ENCODE measurements at places on chromosomes 6 and 20.

DNA sequence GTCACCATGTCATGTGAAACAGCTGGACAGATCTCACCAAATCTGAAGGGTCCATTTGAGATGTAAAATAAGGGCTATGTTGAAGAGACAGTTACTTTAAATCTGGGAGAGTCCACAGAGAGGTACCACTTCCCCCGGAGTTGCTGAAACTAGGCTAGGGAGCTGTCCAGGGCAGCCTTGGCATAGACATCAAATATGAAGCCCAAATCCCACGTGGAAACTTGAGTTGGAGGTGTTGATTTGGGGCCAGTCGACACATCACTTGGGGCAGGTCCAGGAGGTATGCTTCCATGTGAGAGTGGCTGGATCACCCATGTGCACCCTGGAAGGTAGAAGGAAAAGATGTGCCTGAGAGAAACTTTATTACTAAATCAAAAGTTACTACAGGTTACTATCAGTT is 12.0 kb upstream of the SERPINB9 start:
- DNase-seq, result no peak

DNA sequence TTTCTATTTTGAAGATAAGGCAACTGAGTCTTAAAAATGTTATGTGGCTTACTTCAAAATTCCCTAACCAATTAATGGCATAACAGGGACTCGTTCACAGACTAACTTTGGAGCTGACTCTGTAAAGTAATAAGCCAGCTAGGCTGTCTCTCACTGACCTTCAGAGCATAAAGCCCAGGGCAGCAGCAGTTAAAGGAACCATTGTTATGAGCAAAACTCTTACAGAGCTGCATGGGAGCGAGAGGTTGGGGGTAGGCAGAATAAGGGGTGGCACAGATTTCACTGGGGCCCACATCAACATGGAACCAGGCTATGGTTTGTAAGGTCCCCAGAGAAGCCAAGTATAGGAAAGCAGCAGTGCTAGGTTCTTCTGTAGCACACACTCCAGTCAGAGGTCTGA is 637.8 kb downstream of the RFPL4B start:
- DNase-seq, result no peak

GRCh38 chr6:54244430-54244829 is 63.8 kb upstream of the TINAG start:
- no peak for DNase-seq

- no peak for DNase-seq
These were observed 19.1 kb downstream of the ANKS1A start for GRCh38 chr6:34908194-34908593.
